Activated CD4-positive, alpha-beta T cell treated with anti-CD3 and anti-CD28 coated beads, Interleukin-2, amount 10 ng/mL, durations not matched to agents 24 days and 14 days (primary cell): ENCODE measurements at places on chromosomes 1 and 21. TPM values are rescaled to one million over a fixed set of nuclear protein-coding genes. Genes with fewer than 3 reads are reported as not detected.

- H3K4me3 ChIP-seq = no peak overlapping the region
- H3K4me1 ChIP-seq = peaks cover 5% of the 10 kb centered on the region
- H3K36me3 ChIP-seq = no peaks in the 10 kb centered on the region
Measured at GRCh38 chr1:21510113-21510493, 880 bp downstream of the ALPL start.

DNA sequence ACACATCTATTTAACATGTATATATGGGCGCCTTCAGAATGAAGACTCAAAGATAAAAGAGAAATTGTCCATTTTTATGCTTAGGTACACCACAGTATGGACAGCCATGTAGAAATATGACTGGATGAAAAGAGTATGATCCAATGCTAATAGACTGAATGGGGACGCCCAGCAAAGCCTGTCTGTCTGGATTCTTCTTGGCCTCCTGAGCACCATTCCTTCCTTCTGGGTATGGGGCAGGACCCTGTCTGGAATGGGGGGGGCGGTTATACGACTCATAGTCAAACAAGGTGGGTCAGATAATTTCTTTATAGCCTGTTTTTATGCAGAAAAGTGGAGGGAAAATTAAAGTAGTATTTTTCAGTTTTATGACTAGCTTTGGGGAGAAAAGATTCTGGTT, 81.2 kb upstream of the ABCD3 start:
- DNase-seq = no peak
- H3K36me3 ChIP-seq = no peaks in the 10 kb centered on the region
- H3K4me1 ChIP-seq = no peaks in the 10 kb centered on the region
- H3K27me3 ChIP-seq = peaks cover 14% of the 10 kb centered on the region

- no peak overlapping the region for H3K4me3 ChIP-seq
- H3K36me3 ChIP-seq = no peaks in the 10 kb centered on the region
- peaks cover 12% of the 10 kb centered on the region for H3K27me3 ChIP-seq
- H3K27ac ChIP-seq = no peak overlapping the region
- no peak for DNase-seq
- no peaks in the 10 kb centered on the region for H3K4me1 ChIP-seq
Measured at GRCh38 chr1:165290148-165290547, 66.4 kb downstream of the LMX1A start.

DNA sequence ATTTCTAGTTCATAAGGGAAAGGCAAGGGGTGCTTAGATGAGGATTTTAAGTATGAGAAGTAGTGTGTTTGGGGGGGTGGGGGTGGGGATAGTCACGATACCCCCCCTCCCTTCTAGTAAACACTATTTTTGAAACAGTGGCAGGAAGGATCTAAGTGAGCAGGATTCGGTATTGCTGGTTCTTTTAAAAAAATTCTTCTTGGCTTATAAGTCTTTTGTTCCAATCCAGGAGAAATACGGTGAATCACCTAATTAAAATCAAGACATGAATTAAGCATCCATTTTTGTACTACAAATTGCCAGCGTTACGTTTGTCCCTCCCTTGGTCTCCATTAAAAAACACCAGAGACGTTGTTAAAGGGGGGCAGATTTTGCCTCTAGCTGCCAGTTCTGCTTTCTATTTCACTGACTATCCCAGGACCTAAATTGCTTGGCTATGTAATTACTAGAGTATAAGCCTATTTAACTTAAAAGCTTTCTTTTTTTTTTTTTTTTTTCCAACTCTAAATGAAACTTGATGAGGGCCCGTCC, 911 bp downstream of the LMO4 start:
- peaks cover 44% of the 10 kb centered on the region for H3K4me1 ChIP-seq
- H3K27me3 ChIP-seq = peaks cover 6% of the 10 kb centered on the region

RGS13 gene
- not detected in 2 replicates for total RNA-seq

DCST2 gene
- 0.16 TPM in 1 of 2 replicates, not detected in the other for total RNA-seq

ZCCHC17 gene
- 25.5 and 26.2 TPM in 2 replicates for total RNA-seq
